Putamen (tissue), 1 donor: ENCODE measurements at places on chromosomes 12 and 14.

DNA sequence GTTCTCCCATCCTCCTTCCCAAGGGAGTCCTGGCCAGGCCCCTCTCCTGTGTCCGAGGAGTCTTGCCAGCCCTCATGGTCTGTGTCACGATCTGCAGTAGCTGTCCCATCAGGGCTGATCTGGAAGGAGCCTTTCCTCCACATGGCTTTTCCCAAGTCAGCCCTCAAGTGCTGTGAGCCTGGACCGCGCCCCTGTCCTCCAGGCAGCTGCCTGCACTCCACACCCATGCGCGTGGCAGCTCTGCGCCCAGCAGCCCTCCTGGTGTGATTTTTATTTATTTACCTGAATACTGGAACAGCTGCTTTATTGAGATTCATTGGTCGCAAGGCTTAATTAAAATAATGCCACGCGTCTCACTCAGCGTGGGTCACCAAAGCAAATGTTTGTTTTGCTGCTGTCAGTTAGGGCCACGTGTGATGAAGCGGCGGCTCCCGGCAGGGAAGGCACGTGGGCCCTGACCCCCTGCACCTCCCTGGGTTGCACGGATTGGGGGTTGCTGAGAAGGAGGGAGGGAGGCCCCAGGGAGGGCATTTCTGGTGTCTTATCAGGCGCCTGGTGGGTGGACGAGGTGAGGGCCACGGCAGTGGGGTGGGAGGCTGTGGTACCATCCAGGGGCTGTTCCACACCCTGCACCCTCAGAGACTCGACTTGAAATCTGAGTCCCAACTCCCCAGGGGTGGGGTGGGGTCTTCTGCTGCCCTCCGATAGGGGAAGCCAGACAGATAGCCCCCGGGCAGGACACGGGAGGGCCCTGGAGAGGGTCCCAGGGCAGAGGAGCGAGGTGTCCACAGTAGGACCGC lies 206.3 kb upstream of the C14orf180 start:
- no peak for DNase-seq

DNA sequence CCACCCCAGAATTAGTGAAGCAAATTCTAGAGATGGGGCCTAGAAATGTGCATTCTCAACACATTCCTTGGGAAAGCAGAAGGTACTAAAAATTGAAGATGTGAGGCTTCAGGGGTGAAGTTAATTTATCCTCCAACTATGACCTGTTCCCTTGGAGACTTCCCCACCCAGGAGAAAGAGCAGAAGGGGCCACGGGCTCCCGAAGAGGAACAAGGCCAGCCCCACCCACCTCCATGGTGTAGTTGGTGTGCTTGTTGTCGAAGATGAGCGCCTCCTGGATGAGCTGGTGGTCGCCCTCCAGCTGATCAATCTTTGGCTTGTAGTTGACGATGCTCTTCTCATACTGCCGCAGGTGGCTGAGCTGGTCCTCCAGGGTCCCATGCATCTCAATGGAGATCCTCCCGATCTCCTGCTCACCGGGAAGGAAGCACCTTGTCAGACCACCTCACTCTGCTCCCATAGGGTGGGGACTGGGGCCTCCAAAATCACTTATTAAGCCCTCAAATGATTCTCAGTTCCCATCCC lies 87.8 kb upstream of the ZFP36L1 start:
- no peak for DNase-seq

GRCh38 chr12:78157199-78157598 lies 326.5 kb downstream of the NAV3 start:
- no peak for DNase-seq

GRCh38 chr12:87425942-87426554 lies 603.2 kb downstream of the C12orf50 start:
- DNase-seq, result no peak

GRCh38 chr12:11758510-11759493 lies 109.3 kb downstream of the ETV6 start:
- DNase-seq, result no peak

DNA sequence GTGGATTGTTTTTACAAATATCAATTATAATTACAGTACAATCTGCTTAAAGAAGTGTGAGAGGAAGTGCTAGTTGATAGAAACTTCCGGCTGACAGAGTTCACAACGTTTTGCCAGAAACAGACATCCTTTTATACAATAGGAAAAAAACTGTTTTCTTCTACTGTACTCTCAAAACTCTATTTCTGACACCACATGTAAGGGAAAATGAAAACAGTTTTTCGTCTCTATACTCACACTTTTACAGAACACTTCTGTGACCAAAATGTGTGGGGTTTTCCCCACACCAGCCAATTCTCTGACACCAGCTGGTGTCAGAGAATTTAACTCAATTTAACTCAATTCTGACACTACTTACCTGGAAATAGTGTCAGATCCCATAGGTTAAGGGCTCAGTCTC lies 24.2 kb upstream of the HIF1A start:
- no peak for DNase-seq

DNA sequence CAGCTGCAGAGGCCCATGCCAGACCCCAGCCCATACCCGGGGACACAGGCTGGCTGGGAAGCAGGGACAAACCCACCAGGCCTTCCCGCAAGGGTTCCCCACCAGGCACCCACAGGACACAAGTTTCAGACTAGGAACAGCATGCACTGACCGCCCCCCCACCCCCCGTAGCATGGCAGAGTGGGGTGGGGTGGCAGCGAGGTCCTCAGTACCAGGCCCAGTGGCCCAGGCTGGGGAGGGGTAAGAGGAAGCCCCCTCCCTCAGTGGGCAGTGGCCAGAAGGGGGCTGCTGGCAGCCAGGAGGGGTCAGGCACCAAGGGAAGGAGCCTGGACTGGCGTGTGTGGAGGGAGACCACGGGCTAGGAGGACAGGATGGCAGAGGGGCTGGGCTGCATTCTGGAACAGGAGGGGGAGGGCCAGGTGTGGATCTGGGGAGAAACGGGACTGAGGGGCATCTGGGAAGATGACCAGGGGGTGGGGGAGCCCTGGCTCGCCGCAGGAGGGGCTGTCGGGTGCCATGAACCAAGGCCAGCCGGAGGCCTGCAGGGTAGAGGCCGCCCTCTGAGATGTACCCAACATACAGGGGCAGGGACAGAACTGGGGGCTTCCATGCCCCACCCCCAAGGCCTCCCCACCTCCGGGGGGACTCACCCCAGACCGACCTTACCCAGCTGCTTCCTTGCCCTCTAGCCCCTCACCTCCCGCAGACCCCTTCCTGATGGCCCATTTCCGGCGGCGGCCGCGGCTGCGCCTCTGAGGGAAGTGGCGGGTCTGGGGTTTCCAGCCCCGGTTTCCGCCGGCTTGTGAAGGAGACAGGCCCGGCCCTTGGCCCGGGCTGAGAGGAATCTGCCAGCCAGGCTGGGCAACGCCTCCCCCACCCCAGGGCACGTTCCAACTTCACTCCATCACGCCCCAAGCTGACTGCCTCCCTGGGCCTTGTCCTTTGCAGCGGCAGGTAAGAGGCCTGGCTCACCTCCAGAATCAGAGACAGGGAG lies 5.6 kb upstream of the JAG2 start:
- DNase-seq, result no peak

DNA sequence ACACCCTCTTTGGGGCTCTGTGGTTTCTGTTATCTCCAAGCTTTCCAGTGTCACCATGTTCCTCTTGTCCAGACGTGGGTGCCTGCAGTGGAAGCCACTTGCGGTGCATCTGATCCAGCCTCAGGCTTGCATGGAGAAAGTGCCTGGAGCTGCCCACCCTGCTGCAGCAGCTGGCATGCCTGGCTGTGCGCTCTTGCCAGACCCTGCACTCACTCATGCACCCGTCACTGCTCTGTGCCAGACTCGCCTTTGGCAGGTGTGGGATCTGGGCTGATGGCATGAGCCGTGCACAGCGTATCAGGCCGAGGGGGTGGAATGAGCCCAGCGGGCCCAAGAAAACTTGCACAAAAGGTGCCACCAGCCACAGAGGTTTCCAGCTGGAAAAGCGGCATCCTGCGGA lies 105.1 kb downstream of the MNAT1 start:
- no peak for DNase-seq

GRCh38 chr14:70894868-70895267 lies 12.4 kb upstream of the PCNX1 start:
- DNase-seq, result no peak

DNA sequence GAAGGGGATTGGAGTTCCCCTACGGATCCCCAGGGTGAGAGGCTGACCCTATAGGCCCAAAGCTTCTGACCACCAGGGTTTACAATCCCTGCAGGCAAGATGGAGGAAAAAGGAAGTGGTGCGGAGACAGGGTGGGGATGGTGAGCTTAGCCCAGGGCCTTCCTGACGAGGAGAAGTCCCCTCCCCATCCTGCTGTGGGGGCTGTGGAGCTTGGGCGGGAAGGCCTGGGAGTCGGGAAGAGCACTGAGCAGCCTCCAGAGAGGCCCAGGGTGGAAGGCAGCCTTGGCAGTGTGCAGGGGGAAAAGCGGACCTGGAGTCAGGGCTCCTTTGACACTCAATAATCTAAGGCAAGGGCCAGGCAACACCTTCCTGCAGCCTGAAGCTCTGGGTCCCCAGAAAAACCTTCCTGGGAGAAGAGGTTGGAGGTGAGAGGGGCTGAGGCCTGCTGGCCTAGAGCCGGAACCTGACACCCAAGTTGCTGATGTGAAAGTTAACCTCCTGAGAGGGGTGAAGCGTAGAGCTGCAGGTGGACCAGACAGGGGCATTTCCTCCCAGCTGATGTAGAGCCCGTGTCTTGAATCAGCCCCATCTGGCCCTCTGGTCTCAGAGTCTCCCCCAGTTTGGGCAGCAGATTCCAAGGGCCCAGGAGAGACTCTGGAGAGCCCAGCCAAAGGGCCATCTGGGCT lies 6.0 kb downstream of the HDAC7 start:
- no peak for DNase-seq
